Stimulated activated CD4-positive, alpha-beta T cell treated with anti-CD3 and anti-CD28 coated beads, Interleukin-4, amount 100 ng/mL, for 4 hours (primary cell): ENCODE measurements at places on chromosomes 12 and 14.

DNA sequence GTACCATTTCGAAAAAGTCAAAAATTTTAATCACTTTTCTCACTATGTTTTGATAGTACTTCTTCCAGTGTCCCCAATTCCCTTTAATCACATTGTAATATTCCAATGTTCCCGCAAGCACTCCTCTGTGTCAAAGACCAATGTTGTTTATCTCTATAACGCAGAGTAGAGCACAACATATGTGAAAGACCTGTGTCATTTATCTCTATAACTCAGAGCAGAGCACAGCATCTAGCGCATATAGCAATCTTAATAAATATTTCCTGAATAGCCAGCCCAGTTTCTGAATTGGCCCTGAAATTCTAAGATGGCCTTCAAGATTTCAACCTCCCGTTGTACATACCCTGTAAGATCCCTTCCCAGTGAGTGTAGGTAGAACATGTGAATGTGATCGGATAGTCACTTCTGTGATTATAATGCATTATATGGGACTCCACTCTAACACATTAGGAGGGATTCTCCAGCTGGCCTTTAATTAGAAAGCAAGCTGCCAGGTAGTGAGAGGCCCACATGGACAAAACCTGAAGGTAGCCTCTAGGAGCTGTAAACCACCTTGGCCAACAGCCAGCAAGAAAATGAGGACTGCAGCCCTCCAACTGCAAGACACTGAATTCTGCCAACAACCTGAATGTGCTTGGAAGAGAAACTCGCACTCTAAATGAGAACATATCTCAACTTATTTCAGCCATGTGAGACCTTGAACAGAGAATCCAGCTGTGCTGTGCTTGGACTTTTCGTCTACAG, 238.8 kb upstream of the SYT10 start:
- no peak for DNase-seq

DNA sequence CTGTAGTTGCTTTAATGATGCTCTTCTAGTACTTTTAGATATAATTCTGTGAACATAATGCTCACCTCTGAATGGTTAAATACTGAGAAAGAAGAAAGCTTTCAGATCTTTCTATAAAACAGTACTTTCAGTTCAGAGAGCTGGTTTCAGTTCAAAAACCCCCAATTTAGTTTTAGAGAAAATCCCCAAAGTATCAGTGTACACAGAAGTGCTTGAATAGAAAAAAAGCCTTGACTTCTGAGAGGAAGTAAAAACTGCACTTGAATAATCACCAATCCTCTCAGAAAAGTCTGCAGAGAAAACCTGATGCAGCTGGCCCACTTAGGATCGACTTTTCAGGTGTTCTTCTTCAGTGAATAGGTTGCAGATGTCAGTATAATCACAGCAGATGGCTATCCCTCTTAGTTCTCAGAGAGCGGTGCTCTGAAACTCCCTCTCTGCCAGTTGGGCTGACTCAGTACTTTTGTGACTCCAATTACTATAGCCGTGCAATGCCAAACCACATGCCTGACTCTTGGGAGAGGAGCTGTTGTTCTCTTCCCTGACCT, 616.3 kb downstream of the LRFN5 start:
- no peak for DNase-seq

- DNase-seq: no peak
These were observed 81.6 kb downstream of the PLEKHG7 start for GRCh38 chr12:92784356-92784755.

DNA sequence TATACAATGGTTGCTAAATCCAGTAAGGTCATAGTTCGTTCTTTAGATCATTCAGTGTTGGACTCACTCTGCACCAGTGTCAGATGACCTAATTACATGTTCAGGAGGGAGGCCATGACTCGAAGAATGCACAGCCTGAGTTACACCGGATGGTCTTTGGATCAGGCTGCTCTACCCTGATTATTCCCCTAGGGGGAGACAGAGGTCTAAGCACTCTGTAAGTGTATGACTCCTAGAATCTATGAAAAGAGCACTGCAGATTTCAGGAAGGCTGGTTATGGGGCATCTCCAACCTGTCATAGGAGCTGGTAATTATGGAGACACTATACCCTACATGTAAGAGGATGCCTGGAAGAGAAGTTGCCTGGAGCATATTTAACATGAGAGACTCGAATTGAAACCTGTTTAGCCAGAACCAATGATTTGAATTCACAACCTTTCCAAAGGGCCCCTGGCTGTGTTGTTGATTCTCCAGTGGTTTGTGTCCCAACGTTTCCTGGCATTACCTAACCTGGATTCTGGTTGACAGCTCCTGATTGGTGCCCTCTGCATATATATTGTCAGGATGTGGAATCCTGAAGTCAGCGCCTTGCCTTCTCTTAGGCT, at the start of gene MUCL1:
Gene MUCL1 (plus strand): TSS at position 584 of the 606 bp plus-strand sequence. CDS start 67 bp downstream, outside the sequence.
- peak; percentile 51 for DNase-seq

DNA sequence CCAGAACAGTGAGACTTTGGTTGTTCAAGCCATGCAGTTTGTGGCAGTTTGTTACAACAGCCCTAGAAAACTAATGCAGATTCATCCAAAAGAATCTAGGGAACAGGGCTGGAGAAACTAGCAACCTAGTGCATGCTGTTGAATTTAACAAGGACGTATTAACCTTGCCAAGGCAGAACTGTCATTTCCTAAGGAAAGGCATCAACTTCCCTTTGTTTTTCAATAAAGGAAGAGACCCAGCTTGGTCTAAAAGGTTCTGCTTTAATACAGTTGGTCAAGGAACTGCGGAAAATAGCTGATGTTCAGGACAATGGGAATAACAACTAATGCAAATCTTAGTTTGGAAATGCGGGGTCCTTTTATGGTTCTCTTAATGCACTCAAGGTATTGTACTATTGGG, 11.5 kb downstream of the AK7 start:
- DNase-seq: no peak

DNA sequence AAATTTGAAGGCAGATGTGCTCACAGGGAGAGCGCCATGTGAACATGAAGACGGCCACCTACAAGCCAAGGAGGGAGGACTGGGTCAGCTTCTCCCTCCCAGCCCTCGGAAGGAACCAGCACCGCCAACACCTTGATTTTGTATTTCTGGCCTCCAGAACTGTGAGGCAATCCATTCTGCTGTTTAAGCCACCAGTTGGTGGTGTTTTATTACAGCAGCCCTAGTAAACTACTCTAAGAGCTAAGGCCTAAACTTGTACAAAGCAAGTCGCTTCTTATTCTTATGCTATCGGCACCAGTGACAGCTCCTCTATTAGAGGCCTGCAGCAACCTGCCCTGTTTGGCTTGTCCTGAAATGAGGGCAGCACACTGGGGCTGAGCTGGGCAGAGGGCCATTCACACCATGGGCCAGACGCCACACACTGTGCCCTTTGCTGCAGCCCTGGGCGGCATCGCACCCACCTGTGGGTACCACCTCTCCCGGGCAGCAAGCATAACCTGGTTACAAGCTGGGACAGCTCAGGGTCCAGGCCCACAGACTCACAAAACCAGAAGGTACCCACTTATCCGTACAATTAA, 62.7 kb downstream of the NOS1 start:
- DNase-seq: no peak

DNA sequence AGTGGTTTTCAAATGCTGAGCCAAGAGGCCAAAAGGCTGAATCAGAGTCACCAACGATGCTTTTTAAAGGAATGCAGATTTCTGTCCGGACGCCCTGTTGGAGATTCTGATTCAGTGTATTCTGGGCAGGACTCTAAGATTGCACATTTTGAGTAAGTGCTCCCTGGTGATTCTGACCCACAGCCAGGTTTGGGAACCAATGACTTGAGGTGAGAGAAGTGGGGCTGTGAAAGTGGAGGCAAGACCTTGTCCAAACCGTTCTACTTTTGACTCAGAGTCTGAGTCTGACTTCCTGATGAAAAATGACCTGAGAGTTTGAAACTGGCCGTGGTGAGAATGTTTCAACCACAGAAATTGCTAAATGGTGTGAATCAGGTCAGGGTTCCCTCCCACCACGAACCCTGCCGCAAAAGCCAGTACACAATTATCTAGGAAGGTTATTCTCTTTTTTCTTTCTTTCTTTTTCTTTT, 90.2 kb downstream of the NTN4 start:
- DNase-seq: no peak

- DNase-seq: no peak
These were observed 262.6 kb upstream of the LRIG3 start for GRCh38 chr12:59182658-59183455.

GRCh38 chr12:54558311-54558710, 8.9 kb downstream of the PDE1B start:
- no peak for DNase-seq

DNA sequence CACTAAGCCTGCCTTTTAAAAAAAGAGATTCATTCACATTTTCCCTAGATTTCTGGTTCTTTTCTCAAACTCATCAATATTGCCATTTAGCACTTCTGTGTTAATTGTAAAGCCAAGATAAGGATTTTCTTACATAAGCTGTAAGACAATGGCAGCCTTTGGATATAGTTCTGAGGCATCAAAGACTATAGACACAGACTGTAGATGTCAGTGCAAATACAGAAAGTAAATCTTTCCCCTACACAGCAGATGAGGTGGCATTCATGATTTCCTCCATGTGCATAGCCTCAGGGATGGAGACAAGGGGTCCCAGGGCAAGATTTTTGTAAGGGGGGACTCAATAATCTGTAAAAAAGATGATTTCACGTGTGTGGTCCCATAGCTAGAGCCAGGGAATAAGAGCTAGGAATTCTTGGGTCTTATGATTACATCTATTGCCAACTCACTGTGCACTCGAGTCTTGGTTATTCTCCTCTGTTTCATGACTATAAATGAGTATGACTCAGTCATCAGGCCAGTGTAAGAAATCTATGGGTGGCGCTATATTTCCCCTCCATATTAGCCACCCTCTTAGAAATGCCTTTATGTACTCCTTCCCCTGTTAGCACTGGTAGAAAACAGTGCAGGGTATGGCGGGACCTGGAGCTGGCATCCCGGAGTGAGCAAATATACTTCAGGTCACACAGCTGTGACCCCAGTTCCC, 207.5 kb downstream of the EXOC5 start:
- DNase-seq: no peak

GRCh38 chr14:58643366-58643765, 5.6 kb downstream of the DACT1 start:
- no peak for DNase-seq

GRCh38 chr12:82942521-82942920, 255.8 kb downstream of the TMTC2 start:
- DNase-seq: no peak

DNA sequence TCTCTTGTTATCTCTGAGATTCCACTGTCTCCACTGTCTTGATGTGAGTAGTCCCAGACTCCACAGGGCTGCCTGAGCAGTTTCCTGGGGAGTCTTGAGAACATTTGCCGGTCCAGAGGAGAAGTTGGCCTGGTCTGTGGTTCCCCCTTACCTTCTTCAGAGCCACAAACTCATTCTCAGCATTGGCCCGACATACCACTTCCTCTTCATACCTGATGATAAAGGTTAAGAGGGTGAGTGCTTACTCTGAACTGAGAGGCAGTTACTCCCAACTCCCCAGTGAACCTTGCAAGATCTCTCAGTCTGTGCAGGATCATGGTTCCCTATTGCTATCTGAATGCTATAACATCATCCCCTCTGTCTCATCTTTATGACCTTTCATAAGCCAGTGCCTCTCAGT, 2.6 kb downstream of the KRT84 start:
- no peak for DNase-seq

- DNase-seq: no peak
These were observed 57.1 kb downstream of the TRAFD1 start for GRCh38 chr12:112182499-112182898.

- peak; percentile 69 for DNase-seq
These were observed 3.2 kb upstream of the FICD start for GRCh38 chr12:108511633-108512540.

DNA sequence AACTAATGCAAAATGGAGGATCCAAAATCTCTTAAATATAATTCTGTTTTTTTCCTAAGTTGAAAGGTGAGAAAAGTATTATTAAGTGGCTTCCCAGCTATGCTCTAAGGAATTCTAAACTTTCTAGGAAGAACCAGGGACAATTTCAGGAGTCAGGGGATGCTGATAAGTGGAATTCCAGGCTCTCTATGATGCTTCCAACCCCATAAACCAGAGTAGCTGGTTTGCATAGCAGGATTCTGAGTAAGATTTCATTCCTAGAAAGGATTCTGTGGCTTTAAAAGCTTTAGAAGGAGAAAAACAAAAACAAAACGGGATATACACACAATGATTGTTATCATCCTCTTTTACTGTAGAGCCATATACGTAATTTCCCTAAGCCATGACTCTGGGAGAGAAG, 93.9 kb downstream of the SLC16A7 start:
- no peak for DNase-seq

- no peak for DNase-seq
These were observed 36.3 kb downstream of the KNTC1 start for GRCh38 chr12:122563361-122563760.

DNA sequence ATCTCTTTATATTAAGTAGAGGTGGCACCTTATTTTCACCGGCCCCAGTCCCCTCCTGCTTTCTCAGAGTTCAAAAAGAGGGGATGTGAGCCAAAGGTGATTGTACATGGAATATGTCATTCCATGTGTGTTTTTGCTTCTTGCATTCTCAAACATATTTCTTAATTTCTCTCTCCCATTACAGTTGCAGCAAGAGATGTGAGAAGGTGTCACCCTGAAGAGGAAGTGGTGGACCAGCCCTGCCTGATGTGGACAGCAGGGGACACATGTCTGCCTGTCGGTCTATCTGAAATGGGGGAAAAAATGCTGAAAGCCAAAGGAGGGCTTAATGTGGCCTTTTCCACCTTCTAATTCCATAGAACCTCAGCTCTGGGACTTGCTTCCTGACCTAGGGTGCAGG, 1.9 kb upstream of the FOXN3 start:
- DNase-seq: no peak
